Fibroblast of skin of back (primary cell): ENCODE measurements at places on chromosomes 7 and 10.
A peak's percentile ranks its signal among the peaks of the same experiment; 100 is the strongest.

- no peak for DNase-seq
Observed at GRCh38 chr7:47893721-47894365, 54.4 kb downstream of the PKD1L1 start.

- DNase-seq = peak; percentile 82
Observed at GRCh38 chr7:44259547-44260457, 59.0 kb downstream of the YKT6 start.

- no peak for DNase-seq
Observed at GRCh38 chr7:149367418-149368180, 93.3 kb downstream of the ZNF777 start.

GRCh38 chr10:98045785-98046389 is 15.5 kb upstream of the CRTAC1 start:
- peak; percentile 45 for DNase-seq

- peak; percentile 97 for DNase-seq
Observed at GRCh38 chr10:72297281-72297804, 23.6 kb downstream of the DDIT4 start.

DNA sequence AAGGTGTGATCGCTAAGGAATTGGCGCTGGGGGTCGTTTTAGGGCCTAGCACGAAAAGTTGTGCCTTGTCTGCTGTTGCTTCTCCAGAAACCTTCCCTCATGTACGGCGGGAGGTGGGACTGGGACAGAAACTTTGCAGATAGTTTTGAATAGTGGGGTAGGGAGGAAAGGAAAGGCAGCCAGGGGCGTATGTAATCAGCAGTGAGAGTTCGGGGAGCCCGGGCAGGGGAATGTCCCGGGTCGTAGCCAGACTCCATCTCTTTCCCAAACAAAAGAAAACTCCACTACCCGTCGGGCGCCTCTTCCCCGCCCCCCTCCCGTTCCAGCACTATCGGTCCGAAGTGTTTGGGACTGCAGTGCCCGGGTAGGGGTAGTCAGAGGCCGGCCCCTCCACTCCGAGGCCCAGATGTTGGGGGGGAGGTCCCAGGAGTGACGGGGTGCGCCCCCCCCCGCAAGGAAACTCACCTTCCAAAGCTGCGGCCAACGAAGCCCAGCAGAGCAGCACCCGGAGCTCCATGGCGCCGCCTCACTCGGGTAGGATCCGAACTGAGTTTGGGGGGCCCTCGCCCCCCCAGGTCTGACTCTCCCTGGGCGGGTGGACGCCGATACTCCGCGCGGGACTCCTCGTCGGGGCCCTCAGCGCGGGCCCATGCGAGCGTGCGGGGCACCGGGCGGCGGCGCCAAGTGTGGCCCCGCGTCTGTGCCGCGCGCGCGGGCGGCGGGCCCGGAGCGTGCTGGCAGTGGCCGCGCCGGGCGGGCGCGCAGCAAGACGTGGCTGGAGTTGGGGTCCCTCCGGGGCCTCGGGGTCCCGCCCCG is 601 bp downstream of the EPHB4 start:
- no peak for DNase-seq

DNA sequence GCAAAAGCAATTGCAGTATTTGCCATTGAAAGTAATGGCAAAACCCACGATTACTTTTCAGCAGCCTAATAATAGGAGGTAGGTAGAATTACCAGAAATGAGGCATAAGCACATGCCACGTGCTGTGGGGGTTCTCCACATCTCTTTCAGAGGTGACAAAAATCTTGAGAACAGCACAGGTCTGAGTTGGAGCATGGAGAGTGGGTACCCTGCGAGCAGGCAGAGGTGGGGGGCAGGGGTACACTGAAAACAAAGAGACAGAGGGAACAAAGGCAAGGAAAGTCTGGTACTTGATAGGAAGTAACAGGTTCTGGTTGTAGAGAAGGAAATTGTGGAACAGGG is 75.9 kb downstream of the FAM107B start:
- DNase-seq = no peak

- DNase-seq = no peak
Observed at GRCh38 chr7:50486512-50486911, 36.4 kb upstream of the FIGNL1 start.

DNA sequence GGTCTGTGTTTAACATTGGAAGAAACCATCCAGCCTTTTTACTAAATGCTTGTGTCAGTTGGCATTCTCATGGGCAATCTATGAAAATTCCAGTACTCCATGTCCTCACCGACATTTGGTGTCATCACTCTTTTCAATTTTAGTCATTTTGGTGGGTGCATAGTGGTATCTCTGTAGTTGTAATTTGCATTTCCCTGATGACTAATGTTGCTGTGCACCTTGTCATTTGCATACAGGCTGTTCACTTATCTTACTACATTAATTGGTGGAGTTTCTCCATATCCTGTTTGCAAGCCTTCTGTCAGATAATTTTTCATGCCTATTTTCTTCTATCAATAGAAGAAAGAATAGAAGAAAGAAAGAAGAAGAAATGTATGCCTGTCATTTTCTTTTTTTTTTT is 73.7 kb downstream of the PLPP4 start:
- no peak for DNase-seq

DNA sequence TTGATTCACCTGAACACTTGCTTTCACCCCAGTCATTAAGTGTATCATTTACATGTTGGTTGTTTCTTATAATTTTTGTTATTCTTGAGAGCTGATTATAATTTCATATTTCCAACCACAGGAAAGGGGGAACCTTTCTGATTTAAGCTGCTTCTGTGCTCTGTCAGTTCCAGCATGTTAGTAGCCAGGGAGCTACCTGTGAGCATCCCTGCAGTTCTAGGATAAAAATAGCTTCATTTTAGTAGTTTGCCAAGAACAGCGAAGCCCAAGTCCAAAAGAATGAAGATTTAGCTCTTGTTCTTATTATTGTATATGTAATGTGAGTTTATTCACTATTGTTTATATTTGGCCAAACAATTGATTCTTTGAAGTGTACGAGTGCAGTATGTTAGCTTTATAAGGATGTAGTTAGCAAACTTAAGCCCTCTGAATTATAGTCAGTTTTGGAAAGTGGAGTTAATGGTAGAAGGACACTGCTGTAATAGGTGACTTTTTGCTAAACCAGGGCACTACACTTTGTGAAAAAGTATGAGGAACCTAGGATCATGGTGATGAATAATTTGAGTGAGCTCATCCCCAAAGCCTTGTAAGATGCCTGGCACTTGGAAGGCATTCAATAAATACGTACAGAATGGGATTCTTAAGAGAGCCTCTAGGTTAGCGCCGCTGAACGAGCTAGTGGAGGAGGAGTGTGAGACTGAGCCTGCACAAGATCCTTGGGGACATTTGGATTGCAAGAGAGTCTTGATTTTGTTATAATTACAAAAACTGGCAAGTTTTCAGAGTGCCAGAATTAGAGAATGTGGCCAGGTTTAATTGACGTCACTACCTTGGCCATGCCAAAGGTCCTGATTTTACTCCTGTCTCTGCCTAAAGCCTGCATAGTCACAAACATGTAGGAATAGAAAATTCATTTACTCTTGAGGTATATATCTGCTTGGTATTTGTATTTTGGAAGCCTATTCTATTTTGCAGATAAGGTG is 29.8 kb downstream of the DNAH11 start:
- DNase-seq = no peak

- DNase-seq = peak; percentile 2
Observed at GRCh38 chr7:84455788-84456187, 261.2 kb upstream of the SEMA3A start.

- DNase-seq = no peak
Observed at GRCh38 chr7:157910446-157910845, 573.6 kb downstream of the DNAJB6 start.

DNA sequence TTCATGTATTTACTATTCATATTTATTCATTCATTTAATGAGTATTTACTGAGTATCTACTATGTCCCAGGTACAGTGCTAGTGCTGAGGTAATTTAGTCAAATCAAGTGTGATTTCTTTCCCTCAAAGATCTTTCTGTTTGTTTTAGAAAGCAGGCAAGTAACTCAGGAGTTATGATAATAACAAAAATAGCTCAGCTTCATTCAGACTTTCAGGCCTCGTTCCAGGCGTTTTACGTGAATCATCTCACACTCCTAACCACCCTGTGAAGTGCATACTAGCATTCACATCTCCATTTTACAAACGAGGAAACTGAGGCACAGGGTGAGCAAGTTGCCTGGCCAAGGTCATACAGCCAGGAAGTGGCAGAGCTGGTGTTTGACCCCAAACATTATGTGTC is 468.7 kb upstream of the C7orf33 start:
- no peak for DNase-seq

GRCh38 chr7:80450621-80451308 is 61.1 kb downstream of the GNAT3 start:
- DNase-seq = peak; percentile 62

DNA sequence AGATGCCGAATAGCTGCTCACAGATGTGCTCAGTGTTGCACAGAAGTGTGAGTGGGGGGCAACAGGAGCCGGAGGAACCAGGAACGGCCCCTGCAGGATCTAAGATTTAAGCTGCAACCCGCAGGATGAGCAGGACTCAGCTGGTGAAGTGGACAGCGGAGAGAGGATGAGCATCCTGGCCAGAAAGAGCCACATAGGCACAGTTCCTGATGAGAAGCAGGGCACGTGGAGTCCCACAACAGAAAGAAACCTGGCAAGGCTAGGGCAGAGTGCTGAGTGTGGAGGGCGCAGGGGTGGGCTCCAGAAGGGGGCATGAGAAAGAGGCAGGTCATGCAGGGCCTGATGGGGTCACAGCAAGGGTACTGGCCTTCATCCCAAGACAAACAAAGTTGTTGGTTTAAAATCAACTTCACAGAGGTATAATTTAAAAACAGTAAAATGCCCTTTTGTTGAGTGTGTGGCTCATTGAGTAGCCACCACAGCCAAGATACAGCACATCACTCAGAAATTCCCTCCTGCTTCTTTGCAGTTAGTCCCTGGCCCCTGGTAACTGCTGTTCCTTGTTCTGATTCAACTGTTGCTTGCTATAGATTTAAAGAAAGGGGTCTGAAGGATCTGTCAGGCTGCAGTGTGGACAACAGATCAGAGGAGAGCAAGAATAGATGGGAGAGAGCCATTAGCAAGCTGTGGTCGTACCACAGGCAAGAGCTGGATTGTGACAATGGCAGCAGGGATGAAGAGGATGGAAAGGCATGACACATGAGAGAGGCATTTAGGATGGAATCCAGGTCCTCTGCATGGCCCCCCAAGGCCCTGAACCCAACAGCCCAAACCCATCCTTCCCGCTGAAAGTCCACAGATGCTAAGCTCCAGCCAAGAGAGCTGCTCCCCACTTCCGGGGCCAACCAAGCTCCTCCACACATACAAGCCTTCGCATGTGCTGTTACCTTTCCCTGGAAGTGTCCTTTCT is 53.1 kb upstream of the OSBPL3 start:
- peak; percentile 7 for DNase-seq

DNA sequence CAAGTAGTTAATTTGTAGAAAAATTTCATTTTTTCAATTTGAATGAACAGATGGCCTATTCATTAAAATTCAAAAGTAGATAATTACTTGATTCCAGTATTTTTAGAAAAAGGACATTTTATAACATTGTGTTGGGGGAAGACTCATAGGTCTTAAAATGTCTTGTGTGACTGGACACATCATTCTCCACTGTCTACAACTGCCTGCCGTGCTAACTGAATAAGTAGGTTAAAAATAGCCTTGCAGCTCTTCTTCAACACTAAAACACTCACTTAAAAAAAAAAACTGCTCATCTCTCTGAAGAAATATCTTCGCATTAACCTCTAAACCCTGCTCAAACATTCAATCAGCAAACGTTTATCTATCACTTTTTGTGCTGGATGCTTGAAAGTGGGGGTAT is 253.8 kb downstream of the CSTF2T start:
- peak; percentile 16 for DNase-seq

DNA sequence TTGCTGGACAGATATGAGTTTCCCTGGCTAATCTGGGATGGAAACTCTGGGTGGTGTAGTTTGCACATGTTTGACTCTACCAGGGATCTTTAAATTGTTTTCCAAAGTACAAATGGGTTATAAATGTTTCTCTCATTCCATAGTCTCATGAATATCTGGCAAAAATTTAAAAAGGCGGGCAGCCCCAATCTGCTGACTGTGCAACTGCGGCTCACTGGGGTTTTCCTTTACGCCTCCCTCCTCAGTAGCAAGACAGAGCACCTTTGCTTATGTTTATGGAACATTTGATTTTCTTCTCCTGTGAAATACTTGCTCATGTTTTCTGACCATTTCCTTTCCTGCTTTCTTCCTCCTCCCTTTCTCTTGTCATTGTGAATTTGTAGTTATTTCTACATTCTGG is 105.0 kb downstream of the ADAM12 start:
- DNase-seq = no peak

GRCh38 chr7:95814721-95815120 is 42.4 kb downstream of the DYNC1I1 start:
- no peak for DNase-seq

DNA sequence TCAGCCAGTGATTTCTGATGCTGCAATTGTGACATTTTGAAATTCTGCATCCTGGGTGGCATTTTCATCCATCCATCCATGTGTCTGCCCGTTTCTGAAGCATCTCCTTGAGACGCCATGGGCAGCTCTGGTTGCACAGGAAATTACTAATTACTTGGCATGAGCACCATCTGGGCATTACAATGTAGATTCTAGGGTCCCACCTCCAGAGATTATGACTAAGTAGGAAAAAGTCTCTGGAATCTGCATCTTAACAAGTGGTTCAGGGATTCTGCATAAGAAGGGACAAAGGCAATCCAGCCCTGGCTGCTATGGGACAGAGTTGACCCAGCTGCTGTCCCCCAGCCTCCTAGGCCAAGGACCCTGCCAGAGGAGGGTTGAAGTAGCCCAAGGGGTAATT is 65.3 kb downstream of the CUZD1 start:
- DNase-seq = peak; percentile 15

- DNase-seq = no peak
Observed at GRCh38 chr7:97506728-97507127, 225.2 kb upstream of the TAC1 start.

DNA sequence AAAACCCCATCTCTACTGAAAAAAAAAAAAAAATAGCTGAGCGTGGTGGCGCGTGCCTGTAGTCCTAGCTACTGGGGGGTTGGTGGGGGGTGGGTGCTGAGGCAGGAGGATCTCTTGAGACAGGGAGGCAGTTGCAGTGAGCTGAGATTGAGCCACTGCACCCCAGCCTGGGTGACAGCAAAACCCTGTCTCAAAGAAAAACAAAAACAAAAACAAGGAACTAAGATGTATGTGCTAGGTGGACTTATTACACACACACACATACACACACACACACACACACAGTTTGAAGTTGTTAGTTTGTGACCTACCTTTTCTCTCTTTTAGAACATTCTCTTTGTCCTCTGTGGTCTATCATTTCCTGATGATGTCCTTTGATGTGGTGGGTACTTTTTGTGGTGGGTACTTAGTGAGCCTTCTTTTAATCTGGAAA is 53.5 kb downstream of the EXOC6 start:
- no peak for DNase-seq
